Occipital lobe (tissue), 3 donors: ENCODE measurements at places on chromosomes 5 and 9. TPM values are rescaled to one million over a fixed set of nuclear protein-coding genes. Genes with fewer than 3 reads are reported as not detected.

The CDKN2B gene
- 0.16 TPM for total RNA-seq

- no peak for DNase-seq
Measured at GRCh38 chr5:143051244-143052058, 281.3 kb downstream of the ARHGAP26 start.

The PCDHB2 gene
- 14.2 TPM for total RNA-seq

DNA sequence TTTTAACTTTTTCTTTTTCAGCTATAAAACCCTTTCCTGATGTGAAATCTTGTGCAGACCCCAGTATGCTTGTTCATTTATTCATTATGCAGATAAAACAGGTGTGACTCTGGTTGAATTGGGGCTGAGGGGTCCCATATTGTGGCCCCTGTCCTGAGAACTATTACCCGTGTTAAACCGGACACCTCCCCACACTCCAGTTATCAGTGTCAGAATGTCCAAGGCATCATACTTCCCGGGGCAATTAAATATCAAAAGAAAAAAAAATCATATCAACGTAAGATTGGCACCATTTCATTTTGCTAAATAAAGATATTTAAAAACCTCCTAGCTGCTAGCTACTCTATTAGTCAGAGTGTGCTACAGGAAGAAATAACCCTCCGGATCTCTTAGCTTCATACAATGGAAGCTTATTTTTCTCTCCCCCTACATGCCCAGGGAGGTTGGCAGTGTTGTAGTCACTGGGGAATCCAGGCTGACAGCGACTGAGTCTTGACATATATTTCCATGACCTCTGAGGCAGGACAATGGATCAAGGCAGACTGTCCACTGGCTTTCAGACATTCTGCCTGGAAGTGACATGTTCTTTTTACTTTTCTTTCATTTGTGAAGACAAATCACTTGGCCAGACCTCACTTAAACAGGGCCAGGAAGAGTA, 170.0 kb downstream of the SEC61B start:
- no peak for DNase-seq

GRCh38 chr9:83024506-83025125, 38.3 kb downstream of the RASEF start:
- DNase-seq: no peak

DNA sequence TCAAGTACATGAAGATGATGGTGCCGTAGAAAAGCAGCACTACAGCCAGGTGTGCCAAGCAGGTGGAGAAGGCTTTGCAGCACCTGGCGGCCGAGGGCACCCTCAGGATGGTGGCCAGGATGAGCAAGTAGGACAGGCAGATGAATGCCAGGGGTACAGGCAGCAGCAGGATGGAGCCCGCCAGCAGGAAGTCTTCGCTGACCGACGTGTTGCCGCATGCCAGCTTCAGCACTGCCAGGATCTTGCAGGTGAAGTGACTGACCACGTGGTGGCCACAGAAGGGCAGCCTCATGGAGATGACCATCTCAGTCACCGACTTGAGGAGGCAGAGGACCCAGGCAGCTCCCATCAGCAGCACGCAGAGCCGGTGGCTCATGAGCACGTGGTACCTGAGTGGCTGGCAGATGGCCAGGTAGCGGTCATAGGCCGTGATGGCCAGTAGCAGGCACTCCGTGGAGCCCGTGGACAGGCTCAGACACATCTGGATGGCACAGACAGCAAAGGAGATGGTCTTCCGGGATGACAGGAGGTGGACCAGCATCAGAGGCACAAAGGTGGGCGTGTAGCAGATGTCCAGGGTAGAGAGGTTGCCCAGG, 482 bp downstream of the OR13J1 start:
- no peak for DNase-seq

GRCh38 chr9:136984464-136985026, 1.8 kb downstream of the LCNL1 start:
- no peak for DNase-seq

GRCh38 chr9:133906218-133906617, 85.9 kb downstream of the VAV2 start:
- DNase-seq: no peak

The CDK9 gene
- 45.1 TPM for total RNA-seq

The SLCO6A1 gene
- 0.94 TPM for total RNA-seq

The CDH9 gene
- 34.2 TPM for total RNA-seq

GRCh38 chr9:113215132-113215531, 5.9 kb downstream of the FKBP15 start:
- DNase-seq: no peak

DNA sequence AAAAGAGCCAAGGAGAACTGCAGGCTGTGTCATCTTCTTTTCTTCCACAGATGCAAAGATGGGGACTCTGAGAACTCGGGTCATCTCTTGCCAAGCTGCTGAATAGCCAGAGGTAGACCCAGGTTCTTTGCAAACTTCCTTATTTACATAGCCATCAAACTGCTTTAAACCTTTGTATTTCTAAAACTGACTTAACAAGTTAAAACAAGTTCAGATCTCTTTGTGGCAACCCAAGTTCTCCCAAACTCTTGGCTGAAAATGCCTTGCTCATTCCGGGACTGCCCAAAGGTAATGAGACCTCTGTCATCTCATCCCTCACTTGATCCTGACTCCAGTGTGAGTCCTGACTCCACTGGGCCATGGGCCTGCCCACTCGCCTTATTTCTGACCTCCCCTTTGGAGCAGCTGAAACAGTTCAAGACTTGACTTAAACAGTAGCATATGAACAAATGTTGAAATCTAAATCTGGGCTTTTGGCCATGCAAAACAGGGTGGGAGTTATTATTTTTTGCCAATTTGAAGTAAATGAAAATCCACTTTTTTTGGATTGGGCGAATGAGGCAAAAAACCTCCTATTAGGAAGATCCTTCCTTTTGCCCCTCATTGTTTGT, 50.6 kb downstream of the FBXL7 start:
- DNase-seq: no peak

DNA sequence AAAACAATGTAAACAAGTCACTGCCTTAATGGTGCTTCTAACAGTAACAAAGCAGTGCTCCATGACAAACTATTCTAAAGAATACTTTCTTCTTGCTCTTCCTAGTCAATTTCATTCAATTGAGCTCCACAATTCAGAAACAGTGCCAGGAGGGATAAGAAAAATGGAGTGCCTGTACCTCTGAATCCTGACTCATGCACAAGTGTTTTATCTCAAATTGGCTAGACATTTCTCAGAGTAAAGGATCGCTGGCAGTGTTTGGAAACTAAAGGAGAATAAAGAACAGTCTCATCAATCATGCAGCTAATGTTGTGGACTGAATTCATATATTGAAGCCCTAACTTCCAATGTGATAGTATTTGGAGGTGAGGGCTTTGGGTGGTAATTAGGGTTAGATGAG, 27.6 kb downstream of the SLC25A51 start:
- no peak for DNase-seq

DNA sequence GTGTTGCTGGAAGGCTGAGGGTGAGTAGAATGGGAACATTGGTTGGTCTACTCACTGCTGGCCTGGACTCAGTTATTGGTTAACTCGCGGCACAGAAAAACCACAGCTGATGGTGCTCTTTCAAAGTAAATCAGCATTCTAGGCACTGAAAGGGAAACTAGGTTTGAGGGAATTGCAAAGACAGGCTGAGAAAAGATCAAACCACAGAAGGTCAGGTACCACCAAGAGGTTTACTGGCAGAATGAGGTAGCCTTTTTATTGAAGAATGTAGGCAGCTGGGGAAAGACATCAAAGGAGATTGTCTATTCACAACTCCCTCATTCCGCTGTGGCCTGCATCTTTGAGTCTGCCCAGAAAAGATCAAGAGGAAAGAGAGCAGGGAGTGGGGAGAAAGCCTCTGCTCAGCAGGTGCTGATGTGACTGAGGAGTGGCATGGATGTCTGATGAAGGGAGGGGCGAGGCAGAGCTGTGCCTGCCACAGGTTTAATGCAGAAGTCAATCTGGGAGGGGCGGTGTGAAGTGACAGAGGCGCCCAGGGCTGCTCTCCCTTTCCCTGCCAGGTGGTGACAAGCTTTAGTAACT, 255.5 kb downstream of the MAN2A1 start:
- no peak for DNase-seq

DNA sequence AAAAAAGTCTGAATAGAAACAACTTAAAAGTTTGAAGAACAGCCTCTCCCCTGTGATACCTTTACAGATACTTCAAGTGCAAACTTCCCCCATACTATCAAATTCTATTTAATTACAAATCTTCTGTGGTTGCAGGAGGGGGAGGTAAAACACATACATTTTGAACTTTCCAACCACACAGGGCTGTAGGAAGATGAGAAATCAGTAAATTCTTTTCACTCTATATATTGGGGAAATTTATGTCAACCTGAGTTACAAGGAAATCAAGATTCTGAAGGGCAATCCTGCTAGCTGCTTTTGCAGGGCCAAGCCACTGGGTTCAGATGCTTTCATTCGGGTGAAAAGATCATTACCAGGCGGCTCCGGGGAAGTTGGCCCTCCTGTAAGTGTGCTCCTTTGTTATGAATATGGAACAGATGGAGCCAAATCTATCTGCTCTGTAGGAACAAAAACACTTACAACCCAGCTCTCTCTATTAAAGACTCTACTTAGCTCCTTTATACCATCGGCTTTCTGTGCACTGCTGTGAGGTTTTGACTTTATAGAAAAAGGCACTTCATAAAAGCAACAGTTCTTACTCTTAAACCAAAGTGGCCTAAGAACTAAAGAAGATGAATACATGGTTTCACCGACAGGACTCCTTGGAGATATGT, 269.1 kb downstream of the EFNA5 start:
- no peak for DNase-seq

DNA sequence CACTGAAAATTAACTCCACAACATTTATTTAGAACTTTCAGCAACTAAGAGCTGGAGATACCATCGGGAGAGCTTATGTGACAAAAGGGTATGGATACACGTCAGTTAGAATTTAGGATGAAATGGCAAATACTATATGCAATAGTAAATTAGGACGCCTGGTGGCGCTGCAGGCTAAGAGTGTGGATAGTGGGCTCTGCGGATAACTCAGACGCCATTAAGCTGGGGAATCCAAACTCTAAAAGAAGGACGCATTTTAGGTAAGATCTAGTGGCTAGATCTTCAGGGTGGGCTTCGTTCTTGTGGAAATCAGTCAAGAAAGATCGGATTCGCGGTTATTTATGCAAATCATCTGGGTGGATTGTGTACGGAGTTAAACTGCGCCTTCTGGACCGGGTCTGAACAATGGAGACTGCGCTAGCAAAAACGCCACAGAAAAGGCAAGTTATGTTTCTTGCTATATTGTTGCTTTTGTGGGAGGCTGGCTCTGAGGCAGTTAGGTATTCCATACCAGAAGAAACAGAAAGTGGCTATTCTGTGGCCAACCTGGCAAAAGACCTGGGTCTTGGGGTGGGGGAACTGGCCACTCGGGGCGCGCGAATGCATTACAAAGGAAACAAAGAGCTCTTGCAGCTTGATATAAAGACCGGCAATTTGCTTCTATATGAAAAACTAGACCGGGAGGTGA, at the start of gene PCDHB5:
Gene PCDHB5, plus strand, starts transcription at position 177 of the 688 bp plus-strand sequence. Its CDS starts 229 bp downstream, at position 406.
- DNase-seq: no peak

DNA sequence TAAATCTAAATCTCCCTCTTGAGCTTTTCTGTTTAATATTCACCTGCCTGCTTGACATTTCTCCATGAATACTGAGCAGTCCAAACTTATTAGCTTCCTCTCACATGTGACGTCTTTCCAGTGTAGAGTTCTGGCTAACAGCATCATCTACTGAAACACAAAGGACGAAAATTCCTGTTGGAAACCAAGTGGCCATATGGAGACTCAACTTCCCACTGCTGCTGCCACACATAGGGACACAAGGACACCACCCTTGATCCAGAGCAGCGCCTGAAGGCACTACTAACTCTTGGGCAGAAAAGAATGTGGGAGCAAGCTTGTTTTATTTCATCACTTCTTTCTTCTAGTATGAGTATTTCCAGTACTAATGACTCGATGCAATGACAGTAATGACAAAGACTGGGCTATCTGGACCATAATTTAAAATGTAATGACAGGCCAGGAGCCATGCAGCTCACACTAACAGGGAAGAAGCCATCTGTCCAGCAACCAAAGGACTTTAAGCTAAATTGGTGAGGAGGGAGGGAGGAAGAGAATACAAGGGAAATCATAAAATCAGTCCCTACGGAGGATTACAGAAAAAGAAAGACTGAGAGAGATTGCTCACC, 19.2 kb downstream of the RNF130 start:
- DNase-seq: no peak

The CBY3 gene
- total RNA-seq: not detected

GRCh38 chr9:136197930-136198604, 6.9 kb downstream of the LHX3 start:
- no peak for DNase-seq

GRCh38 chr9:7154003-7154619, 396.3 kb downstream of the KDM4C start:
- DNase-seq: no peak

- no peak for DNase-seq
Measured at GRCh38 chr9:127333221-127334064, 63.5 kb upstream of the SLC2A8 start.

DNA sequence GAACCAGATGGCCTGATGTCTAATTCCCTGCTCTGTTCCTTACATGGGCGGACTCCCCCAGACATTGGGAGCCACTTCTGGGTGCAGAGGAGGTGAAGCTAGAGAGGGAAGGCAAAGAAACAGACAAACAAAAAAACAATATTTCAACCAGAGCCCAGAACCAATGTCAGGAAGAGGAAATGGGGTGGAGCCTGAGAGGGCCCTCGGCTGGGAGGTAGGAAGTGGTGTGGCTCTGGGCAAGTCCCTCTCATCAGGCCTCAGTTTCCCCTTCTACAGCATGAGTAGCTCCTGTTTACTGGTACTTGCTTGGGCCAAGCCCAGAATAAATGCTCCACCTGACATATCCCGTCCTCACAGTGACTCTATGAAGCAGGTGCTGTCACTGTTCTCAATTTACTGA, 11.1 kb downstream of the SH2D3C start:
- no peak for DNase-seq

DNA sequence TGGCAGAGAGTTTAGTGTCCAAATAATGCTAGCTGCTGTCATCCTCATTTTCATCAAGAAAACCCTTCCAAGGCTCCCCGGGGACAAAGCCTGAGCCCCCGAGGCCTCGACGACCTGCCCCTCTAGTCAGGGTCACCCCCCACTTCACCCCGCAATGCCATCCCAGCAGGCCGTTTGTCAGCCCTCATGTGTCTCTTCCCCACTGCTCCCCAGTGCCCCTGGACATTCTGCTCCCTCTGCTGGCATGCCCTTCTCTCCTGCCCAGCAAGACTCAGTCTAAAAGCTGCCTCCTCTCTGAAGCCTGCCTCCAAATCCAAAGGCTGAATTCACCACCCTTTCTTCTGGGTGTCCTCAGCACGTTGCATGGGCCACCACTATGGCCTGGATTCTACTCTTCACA, 59.3 kb downstream of the PAX5 start:
- DNase-seq: no peak

DNA sequence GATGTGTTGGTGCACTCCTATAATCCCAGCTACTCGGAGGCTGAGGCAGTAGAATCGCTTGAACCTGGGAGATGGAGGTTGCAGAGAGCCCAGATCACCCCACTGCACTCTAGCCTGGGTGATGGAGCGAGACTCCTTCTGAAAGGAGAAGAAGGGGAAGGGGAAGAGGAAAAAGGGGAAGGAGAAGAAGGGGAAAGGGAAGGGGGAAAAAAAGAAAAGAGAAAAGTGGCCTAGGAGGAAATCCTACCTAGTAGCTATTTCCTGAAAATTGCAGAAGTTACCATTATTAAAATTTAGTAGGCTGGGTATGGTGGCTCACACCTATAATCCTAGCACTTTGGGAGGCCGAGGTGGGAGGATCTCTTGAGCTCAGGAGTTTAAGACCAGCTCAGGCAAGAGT, 67.4 kb downstream of the ARRDC3 start:
- no peak for DNase-seq

The PAPPA gene
- total RNA-seq: under 0.01 TPM

The TEK gene
- 8.0 TPM for total RNA-seq

- DNase-seq: no peak
Measured at GRCh38 chr5:149317281-149318048, 27.8 kb upstream of the GRPEL2 start.

The PCDHGB5 gene
- total RNA-seq: 18.1 TPM
